ENCODE measurements at places on chromosomes 7 and 10.

DNA sequence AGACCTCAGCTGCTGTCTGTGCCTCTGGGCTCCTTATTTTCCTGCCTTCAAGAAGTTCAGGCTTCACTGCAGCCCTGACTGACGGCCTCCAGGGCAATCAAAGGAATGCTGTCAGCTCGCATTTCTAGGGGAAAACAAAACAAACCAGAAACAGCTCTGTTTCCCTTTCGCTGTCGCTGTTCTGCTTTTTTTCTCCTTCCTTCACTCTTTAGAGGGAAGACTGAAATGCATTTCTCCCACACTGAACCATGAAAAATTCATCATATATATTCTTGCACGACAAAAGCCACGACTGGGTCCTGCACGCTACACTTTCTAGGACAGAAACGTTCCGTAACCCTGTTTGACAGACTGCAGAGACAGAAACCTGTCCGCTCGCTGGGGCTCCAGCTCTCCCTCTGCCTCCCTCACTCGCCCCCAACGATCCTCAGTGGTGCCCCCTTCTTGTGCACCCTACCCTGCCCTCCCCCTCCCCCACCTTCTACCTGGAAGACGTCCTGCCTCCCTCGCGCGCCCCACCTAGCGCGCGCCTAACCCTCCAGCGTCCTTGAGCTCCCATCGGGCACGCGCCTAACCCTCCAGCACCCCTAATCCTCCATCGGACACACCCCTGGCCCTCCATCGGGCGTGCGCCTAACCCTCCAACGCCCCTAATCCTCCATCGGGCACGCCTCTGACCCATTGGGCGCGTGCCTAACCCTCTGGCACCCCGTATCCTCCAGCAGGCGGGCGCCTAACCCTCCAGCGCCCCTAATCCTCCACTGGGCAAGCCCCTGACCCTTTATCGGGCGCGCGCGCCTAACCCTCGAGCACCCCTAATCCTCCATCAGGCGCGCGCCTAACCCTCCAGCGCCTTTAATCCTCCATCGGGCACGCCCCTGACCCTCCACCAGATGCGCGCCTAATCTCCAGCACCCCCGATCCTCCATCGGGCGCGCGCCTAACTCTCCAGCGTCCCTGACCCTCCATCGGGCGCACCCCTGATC lies 37.1 kb downstream of the SVOPL start:
- DNase-seq: no peak

- no peak for DNase-seq
Observed at GRCh38 chr7:41570766-41571165, 132.1 kb downstream of the INHBA start.

- DNase-seq: no peak
Observed at GRCh38 chr10:12980713-12981306, 20.7 kb downstream of the CCDC3 start.

DNA sequence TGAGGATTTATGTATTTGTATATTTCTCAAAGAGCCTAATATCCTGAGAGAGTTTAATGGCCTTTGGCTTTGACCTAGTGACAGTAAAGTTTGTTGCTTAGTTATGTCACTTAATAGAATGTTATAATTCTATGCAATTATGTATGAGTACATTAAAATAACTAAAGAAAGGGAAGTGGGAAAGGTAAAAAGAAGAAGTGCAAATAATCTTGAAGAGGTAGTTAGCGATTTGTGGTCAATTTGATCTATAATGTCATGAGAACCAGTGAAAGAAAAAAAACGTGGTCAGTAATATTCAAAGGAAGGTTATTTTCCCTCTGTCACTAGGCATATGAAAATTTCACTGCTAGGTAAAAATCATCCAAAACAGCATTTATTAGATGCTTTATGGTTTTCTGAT lies 143.4 kb upstream of the LSM8 start:
- DNase-seq: no peak

- DNase-seq: no peak
Observed at GRCh38 chr7:114047889-114048288, 129.1 kb upstream of the PPP1R3A start.

DNA sequence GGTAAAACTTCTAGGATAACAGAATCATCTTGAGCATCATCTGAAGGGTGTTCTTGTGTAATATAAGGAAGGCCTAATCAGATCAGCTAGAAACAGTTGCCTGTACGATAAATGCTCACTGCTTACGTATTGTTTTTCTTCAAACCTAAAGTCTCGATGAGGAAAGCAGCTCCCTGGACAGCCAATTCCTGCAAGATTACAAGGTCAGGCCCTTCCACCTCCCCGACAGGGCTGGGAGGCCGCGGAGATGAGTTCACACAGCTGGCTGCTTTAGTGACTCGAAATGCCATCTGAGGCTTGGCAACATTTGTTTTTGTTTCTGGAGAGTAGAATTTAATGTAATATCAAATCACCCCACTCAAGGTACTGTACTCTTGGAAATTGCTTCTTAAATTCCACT lies 95.1 kb upstream of the PFKP start:
- DNase-seq: no peak
